ENCODE measurements at places on chromosomes 11 and 22.

DNA sequence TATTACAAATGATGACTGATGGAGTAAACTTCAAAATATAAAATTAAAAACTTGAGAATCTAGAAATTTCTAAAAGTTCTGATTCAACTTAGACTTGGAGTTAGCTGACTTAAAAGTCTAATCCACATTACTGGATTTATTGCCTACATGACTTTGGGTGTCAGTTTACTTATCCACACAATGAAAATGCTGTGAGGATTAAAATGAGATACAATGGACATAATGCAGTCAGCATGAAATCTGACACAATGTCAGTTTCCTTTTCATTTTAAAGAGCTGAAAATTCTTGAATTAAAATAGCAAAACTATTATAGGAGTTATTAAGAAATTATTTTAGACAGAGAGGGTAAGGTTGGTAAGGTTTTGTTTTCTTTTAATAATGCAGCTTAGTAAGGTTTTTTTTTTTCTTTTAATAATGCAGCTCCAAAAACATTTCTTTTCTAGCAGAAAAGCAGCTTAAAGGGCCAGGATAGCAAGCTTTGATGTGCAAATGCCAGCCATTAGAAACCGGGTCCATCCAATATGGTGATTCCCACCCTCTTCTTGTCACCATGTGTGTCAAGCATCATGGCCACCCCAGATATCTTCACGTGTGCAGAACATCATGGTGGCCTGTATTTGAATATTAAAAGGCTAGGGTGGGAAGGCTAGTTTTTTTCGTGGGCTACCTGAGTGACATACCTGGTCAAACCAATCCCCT, 18.9 kb downstream of the APIP start:
- no peak for DNase-seq

DNA sequence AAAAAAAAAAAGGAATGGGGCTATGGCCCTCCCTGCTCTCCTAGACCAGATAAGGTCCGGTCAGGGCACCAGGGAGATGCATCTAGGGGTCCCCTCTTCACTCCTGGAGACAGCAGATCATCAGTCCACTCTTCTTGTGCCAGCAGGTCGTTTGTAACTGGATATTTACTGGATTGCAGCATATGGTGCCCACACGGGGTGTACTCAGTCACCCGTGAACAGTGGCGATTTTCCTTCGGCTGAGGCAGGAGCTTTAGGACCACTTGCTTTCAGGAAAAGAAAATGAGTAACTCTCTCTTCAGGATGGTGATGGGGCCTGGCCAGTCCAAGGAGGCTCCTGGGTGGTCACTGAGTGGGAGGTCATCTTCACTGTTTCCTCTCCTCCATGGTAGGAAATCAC, 38.3 kb upstream of the RAB1B start:
- no peak for DNase-seq

DNA sequence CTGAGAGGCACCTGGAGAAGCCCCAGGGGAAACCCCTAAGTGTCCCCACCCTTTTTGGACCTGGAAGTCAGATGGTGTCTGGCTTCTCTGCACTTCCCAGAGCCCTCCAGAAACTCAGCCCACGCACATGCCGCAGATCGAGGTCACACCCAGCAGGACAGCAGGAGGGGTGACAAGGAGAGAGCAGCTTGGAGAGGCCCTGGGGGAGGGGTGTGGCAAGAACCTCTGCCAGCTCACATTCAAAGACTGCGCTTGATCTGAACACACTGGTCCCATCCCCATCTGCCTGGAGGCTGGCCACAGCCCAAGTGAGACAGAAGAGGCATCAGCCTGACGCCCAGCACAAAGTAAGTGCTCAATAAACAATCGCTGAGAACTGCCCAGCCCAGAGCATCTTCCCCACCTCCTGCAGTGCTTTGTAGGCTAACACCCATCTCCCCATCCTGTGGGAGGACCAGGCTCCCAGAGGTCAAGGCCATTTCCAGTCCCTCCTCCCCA, 21.4 kb downstream of the TMPRSS6 start:
- DNase-seq: no peak

- no peak for DNase-seq
Observed at GRCh38 chr11:95985174-95985808, 61.4 kb upstream of the MTMR2 start.

GRCh38 chr11:119936426-119936825, 201.5 kb downstream of the TRIM29 start:
- no peak for DNase-seq

DNA sequence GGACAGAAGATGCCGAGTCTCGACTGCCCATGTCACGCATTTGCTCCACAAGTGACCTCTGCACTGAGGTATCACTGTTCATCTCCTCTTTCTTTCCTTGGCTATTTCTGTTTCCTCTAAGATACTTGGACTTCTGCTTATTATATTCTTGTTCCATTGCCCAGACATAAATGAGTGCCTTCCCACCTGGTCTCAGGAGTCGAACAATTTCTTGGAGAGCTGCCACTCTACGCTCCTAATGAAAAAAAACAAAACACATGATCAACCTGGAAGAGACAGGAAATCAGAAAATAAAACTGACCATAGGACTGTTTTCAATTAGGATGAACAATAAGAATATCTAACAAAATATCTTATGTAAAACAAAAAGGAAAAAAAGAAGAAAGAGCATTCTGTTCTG, 47.4 kb upstream of the CWF19L2 start:
- DNase-seq: no peak

- DNase-seq: no peak
Observed at GRCh38 chr22:20508815-20509271, 1.4 kb downstream of the MED15 start.

GRCh38 chr11:113350336-113351067, 36.1 kb downstream of the TTC12 start:
- DNase-seq: no peak

DNA sequence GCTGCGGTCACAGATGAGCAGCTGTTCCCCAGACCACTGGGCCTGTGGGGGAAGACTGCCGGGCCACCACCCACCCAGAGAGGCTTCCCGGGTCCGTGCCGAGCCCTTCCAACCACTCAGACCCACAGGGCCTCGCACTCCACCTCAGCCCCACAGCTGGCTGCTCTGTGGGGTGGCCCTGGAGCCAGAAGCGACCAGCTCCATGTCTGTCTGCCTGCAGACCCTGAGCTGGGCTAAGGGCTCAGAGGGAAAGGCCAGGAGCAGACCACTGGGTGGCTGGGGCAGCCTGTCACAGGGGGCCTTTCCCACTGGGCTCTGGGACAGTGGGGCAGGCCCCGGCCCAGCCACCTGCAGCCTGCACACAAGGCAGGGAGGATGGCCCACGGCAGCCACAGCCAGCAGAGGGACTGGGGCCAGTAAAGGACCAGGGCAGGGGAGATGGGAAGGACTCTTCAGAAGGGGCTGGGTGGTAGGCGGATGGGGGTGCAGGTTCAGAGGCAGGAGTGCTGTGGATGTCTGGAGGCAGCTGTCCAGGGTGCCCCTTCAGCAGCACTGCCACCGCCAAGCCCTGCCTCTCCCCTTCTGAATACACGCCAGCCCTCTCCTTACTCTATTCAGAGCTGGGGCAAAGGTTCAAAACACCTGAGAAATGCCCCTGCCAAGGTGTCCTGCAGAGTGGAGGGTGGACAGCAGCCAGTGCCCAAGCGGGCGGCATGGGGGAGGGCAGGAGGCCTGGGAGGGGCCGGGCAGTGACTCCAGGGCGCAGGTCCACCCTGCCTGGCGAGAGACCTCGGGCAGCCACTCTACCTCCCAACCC, 32.2 kb downstream of the GNB1L start:
- peak; percentile 29 for DNase-seq

GRCh38 chr22:23289851-23290724, 109.8 kb downstream of the BCR start:
- DNase-seq: peak; percentile 62

- DNase-seq: no peak
Observed at GRCh38 chr11:122453586-122453985, 201.9 kb upstream of the UBASH3B start.

DNA sequence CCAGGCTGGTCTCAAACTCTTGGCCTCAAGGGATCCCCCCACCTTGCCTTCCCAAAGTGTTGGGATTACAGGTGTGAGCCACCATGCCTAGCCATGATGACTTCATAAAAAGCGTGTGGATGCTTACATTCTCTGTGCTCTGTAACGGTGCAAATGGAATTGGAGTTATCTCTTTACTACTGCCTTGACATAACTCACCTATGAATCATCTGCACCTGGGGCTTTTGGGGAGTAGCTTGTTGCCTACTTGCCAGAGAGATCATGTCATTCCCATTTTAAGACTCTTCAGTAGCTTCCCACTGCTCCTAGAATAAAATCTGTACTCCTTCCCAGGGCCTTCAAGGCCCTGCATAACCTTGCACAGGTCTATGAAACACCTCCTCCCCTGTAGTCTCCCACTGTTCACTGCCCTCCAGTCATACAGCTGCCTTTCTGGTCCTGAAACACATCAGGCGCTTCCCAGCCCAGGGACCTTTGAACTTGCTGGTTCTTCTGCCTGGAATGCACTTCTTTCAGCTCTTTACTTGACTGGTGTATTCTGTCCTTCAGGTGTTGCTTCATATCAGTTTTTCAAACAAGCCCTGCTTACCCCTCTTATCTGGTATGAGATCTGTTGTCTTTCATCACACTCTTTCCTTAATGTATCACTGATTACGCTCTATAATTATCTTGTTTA, 19.6 kb upstream of the MOGAT2 start:
- no peak for DNase-seq

DNA sequence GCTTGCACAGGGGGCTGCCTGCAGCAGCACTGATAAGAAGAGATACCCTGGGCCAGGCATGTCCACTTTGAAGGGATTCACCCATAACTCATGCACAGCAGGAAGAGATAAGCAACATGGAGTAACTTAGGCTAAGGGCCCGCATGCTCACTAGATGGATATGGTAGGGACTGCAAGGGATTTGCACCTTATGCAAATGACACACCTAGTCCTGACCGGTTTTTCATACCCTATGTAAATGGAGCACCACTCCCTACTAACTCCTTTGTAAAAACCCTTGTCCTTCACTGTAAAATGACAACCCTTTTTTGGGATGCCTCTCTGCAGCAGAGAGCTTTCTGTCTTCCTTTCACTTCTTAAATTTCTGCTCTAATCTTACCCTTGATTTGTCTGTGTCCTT, 658.9 kb upstream of the CCDC179 start:
- no peak for DNase-seq

GRCh38 chr11:75191330-75191717, 40.4 kb downstream of the SLCO2B1 start:
- DNase-seq: peak; percentile 69

GRCh38 chr11:36455658-36456111, 54.4 kb downstream of the TRAF6 start:
- peak; percentile 74 for DNase-seq

DNA sequence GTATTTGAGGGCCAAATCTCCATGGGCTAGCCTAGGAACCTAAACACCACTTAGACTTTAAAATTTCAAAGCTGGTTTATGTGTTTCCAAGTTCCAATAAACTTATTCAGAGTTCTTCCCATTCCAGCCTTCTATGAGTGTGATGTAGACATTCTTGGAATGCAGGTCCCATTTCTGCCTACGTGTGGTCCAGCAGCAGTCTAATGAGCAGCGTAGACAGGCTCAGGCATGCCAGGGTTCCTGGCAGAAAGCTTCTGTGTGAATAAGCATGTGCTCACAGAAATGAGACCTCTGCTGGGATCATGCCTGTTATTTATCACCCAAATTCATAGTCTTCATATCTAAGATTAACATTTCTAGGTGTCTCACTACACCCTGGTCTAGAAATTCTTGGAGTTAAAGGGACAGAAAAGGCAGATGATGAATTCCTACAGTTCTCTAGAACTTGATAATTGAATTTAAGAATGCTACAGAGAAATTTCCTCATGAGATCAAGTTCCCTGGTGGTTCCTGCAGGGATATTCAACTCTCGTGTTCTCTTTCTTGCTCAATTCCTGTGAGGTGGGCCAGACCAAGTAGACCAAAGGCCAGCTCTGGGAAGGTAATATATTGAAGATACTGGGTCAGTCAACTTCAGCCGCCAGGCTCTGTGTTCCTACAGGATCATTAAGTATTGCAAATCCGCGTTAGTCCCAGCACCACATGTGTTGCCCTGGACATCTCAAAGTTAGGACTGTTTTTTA, 17.6 kb downstream of the RNF185 start:
- no peak for DNase-seq

DNA sequence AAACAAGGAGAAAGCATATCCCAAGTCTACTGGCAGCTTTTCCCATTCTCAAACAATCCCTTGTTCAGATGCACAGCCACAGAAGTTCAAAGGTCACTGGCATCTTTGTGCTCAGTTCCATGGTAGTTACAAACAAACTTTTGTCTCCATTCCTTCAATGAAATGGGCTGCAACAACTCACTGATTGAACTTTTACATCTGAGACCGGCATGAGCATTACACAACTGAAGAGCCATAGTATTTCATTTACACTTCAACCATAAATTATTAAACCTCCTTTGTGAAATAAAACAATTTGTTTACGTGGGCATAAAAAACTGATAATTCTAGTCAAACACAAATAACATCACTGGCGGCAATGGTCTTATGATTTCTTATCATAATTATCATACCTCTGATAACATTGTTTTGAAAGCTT, 67.8 kb upstream of the ARHGAP32 start:
- DNase-seq: no peak

GRCh38 chr22:38082986-38083710, 836 bp downstream of the SLC16A8 start:
- no peak for DNase-seq

GRCh38 chr11:41446107-41446506, 13.3 kb downstream of the LRRC4C start:
- no peak for DNase-seq

GRCh38 chr22:43206509-43207161, 19.7 kb upstream of the TTLL12 start:
- no peak for DNase-seq

DNA sequence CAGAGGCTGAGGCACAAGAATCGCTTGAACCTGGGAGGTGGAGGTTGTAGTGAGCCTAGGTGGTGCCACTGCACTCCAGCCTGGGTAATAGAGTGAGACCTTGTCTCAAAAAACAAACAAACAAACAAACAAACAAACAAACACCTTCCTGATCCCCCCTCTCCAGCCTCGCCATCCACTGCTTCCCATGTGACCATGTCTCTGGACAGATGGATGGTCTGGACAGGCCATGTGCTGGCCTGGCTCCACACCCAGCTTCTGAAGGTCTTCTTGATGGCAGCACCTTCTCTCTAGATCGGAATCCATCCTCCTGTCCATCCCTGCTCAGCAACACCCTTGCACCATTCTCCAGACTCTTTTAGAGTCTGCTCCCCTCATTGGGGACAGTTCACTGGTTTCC, 10.7 kb upstream of the PEX26 start:
- no peak for DNase-seq

DNA sequence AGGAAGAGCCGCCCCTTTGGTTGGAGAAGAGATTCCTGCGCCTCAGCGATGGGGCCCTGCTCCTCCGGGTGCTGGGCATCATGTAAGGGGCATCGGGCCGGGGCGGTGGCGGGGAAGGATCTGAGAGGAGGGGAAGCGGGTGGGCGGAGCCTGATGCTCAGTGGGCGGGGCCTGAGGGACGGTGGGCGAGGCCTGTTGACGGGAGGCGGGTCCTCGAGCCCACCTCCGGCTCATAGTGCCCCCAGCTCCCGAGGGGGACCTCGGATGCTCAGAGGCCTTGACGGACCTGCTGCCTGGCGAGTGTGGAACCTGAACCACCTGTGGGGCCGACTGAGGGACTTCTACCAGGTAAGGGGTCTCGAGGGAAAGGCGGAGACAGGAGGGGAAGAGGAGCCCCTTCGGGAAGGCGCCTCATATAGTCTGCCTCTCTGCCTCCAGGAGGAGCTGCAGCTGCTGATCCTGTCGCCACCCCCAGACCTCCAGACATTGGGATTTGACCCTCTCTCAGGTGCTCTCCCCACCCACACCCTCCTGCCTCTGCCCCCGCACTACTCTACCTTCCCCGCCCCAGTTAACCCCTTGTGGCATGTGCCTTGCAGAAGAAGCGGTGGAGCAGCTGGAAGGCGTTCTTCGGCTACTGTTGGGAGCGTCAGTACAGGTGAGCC, 799 bp downstream of the CCDC88B start:
- DNase-seq: no peak

Measured in right forelimb (tissue), 1 donor.